ENCODE measurements at places on chromosomes 2 and 18. TPM values are rescaled to one million over a fixed set of nuclear protein-coding genes. Genes with fewer than 3 reads are reported as not detected.

The MARCO gene
- total RNA-seq: not detected

The DCDC2C gene
- not detected for total RNA-seq

The TMEM37 gene
- total RNA-seq: 3.3 TPM

The CERKL gene
- total RNA-seq: not detected

The CYS1 gene
- 3.7 TPM for total RNA-seq

The PIEZO2 gene
- 5.3 TPM for total RNA-seq

The CRACDL gene
- 5.7 TPM for total RNA-seq

The MAP3K19 gene
- total RNA-seq: not detected

The MYO7B gene
- 0.77 TPM for total RNA-seq

The AKAIN1 gene
- total RNA-seq: not detected

The GRB14 gene
- 8.6 TPM for total RNA-seq

The COLEC12 gene
- total RNA-seq: 11.6 TPM

The GALNT14 gene
- total RNA-seq: 2.1 TPM

The RHBDD1 gene
- total RNA-seq: 31.3 TPM

The SPDYA gene
- total RNA-seq: 1.3 TPM

The TFPI gene
- total RNA-seq: 52.9 TPM

The CCDC141 gene
- total RNA-seq: 0.18 TPM

The INO80B gene
- 19.2 TPM for total RNA-seq

The WDR54 gene
- 14.8 TPM for total RNA-seq

The DQX1 gene
- 0.73 TPM for total RNA-seq

The RNF144A gene
- total RNA-seq: 4.9 TPM

The SPR gene
- total RNA-seq: 23.6 TPM

The CRYGC gene
- total RNA-seq: not detected

The ANKRD30BL gene
- not detected for total RNA-seq

The DSG4 gene
- not detected for total RNA-seq

The DLX2 gene
- 2.2 TPM for total RNA-seq

The ARMC9 gene
- total RNA-seq: 42.7 TPM

The RAX gene
- not detected for total RNA-seq

The SMYD1 gene
- not detected for total RNA-seq

The IL36B gene
- total RNA-seq: not detected

The VWC2L gene
- not detected for total RNA-seq

The CDC42EP3 gene
- total RNA-seq: 102 TPM

The CDK15 gene
- 6.6 TPM for total RNA-seq

The LOXL3 gene
- total RNA-seq: 17.6 TPM

The MOCOS gene
- total RNA-seq: 1.9 TPM

The PLCD4 gene
- total RNA-seq: 0.89 TPM

The DYTN gene
- total RNA-seq: not detected

The GATA6 gene
- total RNA-seq: 10.9 TPM

The SCYGR7 gene
- not detected for total RNA-seq

The NOSTRIN gene
- total RNA-seq: not detected

The CDH2 gene
- total RNA-seq: 326 TPM

The NCKAP5 gene
- 2.7 TPM for total RNA-seq

The SERPINB11 gene
- not detected for total RNA-seq

The MC5R gene
- 0.26 TPM for total RNA-seq

The SULT1C4 gene
- 1.8 TPM for total RNA-seq

The HOXD13 gene
- not detected for total RNA-seq

The PRSS56 gene
- total RNA-seq: not detected
